Mucosa of gallbladder (tissue), 1 donor: ENCODE measurements at places on chromosomes 16 and 17. TPM values are rescaled to one million over a fixed set of nuclear protein-coding genes. Genes with fewer than 3 reads are reported as not detected.

TMEM11 gene
- 20.3 TPM for total RNA-seq

TBC1D3K gene
- total RNA-seq = not detected

CDH16 gene
- 8.7 TPM for total RNA-seq

SLFN14 gene
- not detected for total RNA-seq

ZNF778 gene
- 13.2 TPM for total RNA-seq

ARL6IP1 gene
- 154 TPM for total RNA-seq

CCL23 gene
- 2.2 TPM for total RNA-seq

CLEC3A gene
- 3.5 TPM for total RNA-seq

STRADA gene
- 28.5 TPM for total RNA-seq

WRAP53 gene
- total RNA-seq = 9.0 TPM

PITPNM3 gene
- total RNA-seq = 15.2 TPM

GRCh38 chr17:36629252-36629847, 28.0 kb downstream of the MRM1 start:
- DNase-seq = peak; percentile 73

DNA sequence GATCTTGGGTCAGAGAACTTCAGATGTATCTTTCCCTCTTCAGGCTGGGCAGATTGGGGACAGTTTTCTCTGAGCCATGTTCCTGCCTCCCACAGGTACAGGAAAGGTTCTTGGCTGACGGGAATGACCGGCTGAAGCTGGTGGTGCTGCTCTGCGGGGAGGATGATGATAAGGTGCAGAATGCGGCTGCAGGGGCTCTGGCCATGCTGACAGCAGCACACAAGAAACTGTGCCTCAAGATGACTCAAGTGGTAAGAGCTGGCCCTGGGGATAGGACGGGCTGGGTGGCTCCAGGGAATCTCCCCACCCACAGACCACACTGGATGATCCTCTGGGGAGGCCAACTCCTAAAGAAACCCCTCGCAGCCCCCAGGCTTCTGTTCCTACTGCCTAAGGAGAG, 10.9 kb downstream of the SLC35G3 start:
- DNase-seq = no peak

GRCh38 chr17:71349908-71350600, 770.8 kb upstream of the SOX9 start:
- DNase-seq = no peak

DNA sequence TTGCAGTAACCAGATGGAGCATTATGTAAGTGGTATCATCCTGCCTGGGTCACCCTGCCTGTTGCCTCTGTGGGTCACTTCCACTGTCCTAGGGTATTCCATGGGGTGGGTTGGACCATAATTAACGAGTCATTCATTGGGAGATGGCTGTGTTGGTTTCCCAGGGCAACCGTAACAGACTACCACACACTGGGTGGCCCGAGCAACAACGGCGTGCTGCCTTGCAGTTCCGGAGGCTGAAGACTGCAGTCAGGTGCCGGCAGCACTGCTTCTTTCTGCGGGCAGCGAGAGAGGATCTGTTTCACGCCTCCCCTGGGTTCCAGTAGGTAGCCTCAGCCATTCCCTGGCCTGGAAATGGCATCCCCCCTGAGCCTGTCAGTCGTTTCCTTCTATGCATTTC, 28.9 kb upstream of the CMIP start:
- no peak for DNase-seq

- no peak for DNase-seq
Observed at GRCh38 chr17:13283606-13284005, 265.8 kb upstream of the ELAC2 start.

DNA sequence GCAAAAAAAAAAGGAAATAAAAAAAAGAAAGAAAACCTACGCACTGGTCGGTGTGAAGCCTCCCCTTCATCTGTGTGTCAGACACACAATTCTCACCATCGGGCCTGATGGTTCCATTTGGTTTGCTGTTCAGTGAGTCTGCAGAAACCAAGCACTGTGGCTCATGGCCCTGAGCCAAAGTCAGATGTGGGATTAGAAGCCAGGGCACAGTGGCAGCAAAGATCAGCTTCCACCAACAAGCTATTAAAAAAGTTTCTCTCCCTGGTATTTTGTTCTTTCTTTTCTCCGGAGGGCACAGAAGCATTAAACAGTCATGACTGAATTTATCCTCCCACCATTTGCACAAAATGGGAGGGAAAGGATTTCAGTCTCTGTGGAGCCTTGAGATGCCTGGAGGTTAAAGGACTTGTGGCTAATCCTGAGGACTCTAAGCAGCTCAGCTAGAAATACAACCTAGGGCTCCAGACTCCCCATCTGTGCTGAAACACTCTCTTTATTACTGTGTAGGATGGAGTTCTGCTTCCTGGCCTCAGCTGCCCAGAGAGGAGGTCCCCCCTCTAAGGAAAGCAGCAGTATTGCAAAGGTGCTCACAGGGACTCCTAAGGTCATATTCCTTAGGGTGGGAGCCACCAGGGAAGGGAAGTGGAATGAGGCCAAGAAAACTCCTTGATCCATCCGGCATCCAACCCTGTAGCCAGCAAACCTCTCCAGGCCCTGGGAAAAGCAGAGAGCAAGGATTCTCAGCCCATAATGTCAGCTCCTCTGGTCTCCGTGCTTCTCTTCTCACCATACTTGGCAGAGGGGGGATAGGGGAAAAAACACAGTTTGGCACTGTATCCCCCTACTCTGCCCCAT, 28.2 kb downstream of the SLC39A11 start:
- DNase-seq = no peak

DNA sequence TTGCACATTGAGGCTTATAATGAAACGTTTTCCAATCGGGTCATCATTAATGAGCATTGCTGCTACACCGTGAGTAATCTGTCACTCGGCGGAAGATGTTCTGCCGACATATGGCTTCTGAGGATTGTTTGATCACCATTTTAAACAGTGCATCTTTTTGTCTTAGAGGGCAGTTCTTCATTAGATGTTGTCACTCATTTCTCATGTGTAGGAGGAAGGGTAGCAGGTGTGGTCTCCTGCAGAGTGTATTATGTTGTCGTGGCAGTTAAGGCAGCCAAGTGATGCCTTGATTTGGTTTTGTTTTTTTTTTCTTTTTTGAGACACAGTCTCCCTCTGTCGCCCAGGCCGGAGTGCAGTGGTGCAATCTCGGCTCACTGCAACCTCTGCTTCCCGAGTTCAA, 50.5 kb downstream of the SEC14L1 start:
- no peak for DNase-seq

- no peak for DNase-seq
Observed at GRCh38 chr17:77363821-77364361, 223.1 kb downstream of the SEC14L1 start.

- peak; percentile 36 for DNase-seq
Observed at GRCh38 chr16:67562918-67563707, 787 bp downstream of the CTCF start.

DNA sequence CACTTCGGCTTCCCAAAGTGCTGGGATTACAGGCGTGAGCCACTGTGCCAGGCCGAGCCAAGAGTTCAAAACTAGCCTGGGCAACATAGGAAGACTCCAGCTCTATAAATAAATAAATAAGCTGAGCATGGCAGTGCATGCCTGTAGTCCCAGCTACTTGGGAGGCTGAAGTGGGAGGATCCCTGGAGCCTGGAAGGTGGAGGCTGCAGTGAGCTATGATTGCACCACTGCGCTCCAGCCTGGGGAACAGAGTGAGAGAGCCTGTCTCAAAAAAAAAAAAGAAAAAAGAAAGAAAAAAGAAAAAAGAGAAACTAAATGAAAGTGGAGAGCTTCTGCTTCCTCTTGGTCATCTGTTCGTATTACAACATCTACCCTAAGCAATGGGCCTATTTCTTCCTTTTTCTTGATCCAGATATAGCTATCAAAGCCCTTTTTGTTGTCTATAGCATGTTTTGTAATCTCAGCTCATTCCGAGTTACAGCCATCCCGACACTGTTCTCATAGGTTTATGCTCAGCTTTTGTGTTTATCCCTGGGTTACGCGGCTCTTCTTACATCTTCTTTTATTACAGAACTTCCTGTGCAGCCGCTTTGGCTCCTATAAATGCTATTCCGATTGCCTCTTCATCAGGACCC, 14.1 kb upstream of the MAPK3 start:
- no peak for DNase-seq

DNA sequence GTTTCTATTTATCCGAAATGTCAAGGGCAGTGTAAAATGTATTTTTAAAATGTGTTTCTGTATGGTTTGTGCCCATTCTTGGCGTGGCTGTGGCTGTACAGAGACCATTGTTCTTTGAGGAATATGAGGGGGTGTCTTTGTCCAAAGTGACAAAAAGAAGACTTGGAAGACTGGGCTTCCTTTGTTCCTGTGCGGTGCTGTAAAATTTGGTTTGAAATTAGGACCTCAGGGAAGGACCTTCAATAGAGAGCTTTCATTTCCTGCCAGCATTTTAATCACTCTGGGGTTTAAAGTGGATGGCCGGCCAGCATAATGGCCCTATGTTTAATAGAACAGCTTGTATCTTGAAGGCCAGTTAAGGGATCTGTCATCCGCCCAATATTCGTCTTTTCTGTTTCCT, 190.1 kb upstream of the TBX2 start:
- DNase-seq = no peak

GRCh38 chr17:64154717-64155116, 24.8 kb upstream of the ERN1 start:
- no peak for DNase-seq

DNA sequence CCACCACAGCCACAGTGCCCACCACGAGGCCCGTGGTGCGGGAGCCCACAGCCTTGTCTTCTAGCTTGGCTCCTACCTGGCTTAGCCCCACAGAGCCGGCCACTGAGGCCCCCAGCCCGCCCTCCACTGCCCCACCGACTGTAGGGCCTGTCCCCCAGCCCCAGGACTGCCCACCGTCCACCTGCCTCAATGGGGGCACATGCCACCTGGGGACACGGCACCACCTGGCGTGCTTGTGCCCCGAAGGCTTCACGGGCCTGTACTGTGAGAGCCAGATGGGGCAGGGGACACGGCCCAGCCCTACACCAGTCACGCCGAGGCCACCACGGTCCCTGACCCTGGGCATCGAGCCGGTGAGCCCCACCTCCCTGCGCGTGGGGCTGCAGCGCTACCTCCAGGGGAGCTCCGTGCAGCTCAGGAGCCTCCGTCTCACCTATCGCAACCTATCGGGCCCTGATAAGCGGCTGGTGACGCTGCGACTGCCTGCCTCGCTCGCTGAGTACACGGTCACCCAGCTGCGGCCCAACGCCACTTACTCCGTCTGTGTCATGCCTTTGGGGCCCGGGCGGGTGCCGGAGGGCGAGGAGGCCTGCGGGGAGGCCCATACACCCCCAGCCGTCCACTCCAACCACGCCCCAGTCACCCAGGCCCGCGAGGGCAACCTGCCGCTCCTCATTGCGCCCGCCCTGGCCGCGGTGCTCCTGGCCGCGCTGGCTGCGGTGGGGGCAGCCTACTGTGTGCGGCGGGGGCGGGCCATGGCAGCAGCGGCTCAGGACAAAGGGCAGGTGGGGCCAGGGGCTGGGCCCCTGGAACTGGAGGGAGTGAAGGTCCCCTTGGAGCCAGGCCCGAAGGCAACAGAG, 10.5 kb downstream of the VASN start:
- DNase-seq = no peak

DNA sequence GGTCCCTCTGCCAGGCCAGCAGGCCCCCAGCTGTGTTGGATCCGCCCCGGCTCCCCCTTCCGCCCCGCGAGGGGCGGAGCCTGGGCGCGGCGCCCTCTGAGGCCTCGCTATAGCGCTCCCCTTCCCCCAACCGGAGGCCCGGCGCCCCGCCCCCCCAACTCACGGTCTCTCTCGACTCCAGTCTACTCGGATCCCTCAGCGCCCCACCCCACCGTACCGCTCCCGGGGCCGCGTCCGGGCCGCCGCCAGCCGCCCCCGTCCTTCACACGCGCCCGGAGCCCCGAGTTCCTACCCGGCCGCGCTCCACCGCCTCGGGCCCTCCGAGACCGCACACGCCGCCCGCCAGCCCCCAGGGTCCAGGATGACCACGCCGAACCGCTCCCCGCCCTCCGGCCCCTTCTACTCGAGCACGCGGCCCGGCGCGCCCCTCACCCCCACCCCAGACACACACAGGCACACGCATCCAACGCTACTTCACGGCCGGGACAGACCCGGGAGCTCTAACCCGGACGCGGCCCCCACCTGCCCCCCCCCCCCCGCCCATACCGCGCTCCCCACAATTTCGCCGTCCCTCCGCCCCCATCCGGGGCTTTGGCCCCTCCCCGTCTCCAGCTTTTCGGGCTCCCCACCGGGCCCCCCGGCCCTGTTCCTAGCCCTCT, 1.4 kb downstream of the PHF23 start:
- peak; percentile 76 for DNase-seq

- no peak for DNase-seq
Observed at GRCh38 chr17:8315764-8316217, 5.8 kb downstream of the ARHGEF15 start.

DNA sequence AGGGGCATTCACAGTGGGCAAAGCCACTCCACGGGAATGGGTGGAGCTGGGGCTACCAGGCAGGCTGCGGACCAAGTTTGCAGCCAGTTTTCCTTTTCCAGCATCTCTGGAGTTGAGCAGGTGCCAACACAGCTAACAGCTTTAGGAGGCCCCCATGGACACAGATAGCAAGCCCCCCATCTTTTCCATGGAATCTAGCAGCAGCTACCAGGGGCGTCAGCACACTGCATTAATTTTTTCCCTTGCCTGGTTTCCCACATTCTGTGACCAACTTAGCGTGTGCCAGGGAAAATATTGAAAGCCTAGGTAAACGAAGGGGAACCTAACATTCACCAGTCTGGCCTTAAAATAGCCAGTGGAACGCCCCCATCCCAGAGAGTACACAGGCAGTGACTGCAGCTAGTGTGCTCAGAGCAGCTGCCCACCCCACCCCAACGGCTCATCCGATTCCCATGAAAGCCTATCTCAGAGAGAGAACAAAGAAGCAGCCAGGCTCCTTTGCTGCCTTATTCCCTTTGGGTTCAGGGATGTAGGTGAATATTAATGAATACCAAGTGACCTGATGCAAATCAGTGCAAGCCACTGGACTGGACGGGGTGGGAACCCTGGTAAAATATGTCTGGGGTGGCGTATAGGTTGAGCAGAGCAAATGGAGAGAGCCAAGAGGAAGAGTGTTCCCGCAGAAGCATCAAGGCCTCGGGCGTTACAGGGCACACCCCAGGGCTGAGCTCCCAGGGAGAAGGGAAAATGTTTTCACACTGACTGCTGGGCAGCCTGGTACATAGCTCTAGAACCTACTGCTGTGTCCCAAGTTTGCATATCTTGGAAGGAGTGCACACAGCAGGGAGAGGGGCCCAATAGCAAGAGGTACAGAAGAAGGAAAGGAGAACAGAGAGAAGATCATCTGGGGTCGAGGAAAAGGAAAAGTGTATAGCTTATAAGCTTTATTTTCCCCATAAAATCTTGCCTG, 73.9 kb upstream of the SOX9 start:
- no peak for DNase-seq

DNA sequence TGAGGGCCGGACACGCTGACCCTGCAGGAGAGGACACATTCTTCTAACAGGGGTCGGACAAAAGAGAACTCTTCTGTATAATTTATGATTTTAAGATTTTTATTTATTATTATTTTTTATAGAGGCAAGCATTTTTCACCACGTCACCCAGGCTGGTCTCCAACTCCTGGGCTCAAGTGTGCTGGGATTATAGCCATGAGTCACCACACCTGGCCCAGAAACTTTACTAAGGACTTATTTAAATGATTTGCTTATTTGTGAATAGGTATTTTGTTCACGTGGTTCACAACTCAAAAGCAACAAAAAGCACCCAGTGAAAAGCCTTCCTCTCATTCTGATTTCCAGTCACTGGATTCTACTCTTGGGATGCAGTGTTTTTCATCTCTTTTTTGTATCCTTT, 2.3 kb upstream of the SERPINF1 start:
- DNase-seq = no peak

GRCh38 chr16:19919142-19919541, 34.5 kb upstream of the GPRC5B start:
- no peak for DNase-seq
